ENCODE measurements at places on chromosomes 1 and 21.

GRCh38 chr1:48697066-48697707 is 79.5 kb downstream of the BEND5 start:
- peak; percentile 69 for DNase-seq

DNA sequence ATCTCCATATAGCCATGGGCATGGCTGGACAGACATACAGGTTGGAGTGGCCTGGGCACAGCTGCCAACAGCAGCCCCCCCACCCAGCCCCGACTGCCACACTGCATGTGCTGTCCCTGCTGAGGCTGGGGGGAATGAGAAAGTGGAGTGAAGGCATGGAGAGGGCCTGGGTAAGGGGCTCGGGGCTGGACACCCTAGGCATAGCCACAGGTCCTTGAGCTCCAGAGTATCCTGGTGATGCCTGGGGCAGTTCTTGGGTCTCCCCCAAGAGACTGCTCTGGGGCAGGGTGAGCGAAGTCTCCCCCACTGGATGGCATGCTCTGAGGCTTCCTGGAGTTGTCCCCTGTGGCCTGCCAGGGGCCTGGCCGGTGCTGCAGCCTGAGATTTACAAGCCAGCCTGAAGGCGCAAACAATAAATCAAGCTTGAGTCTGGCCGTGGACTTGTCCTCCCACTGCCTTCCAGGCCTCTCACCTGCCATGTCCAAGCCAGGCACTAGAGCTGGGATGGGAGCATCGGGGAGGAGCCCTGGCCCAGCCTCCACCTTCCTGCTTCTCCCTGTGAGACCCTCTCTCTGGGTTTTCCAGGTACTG is 53.6 kb downstream of the FOXO6 start:
- no peak for DNase-seq

GRCh38 chr1:162918151-162918754 is 57.3 kb upstream of the CCDC190 start:
- no peak for DNase-seq

DNA sequence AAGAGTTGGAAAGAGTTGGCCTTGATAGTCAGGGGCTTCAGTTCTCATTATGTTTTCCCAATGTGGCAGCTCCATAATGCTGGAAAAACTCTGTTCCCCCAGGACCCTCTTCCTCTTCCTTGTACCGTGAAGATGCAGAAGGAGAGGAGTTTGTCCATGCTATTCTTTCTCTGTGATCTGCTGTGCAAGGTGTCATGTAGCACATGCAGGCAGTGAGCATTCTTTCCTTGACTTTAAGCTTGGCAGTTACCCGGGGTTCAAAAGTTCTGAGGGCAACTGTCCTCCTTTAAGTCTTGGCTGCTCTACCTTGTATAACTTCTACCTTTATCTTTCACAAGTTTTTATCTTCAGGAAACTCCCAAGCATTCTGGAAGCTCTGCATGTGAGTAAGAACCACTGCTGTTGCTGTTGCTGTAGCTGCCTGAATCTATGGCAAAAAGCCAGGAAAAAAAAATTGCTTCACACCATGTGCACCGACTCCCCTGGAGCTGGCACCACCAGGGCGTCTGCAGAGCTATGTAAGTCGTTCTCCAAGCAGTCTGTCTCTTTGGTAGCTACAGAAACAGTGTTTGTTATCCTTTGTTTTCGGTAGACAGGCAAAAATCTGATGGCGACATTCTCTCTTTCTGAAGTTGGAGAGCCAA is 42.7 kb upstream of the SLC16A1 start:
- no peak for DNase-seq

DNA sequence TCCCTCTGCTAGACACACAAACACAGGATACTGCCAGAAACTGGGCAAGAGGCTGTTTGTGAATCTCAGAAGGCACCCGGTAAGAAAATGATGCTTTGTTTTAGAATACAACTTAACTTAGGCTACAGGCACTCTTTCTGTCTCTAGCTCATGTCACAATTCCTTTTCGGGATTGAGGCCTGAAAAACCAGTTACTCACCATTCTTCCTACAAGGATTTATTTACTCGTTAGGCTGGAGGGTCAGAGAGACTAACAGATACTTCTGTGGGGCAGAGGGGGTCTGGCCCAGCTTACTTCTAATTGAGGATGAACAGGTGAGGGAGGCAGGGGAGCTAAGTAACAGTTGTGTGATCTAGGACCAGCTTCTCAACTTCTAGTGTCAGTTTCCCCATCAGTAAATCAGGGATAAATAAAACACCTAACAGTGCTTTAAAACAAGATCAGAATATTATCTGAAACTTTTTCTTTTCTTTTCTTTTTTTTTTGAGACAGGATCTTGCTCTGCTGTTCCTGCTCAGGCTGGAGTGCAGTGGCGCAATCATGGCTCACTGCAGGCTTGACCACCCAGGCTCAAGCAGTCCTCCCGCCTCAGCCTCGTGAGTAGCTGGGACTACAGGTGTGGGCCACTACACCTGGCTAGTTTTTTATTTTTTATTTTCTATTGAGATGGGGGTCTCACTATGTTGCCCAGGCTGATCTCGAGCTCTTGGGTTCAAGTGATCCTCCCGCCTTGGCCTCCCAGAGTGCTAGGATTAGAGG is 31.9 kb downstream of the NFYC start:
- DNase-seq = no peak

DNA sequence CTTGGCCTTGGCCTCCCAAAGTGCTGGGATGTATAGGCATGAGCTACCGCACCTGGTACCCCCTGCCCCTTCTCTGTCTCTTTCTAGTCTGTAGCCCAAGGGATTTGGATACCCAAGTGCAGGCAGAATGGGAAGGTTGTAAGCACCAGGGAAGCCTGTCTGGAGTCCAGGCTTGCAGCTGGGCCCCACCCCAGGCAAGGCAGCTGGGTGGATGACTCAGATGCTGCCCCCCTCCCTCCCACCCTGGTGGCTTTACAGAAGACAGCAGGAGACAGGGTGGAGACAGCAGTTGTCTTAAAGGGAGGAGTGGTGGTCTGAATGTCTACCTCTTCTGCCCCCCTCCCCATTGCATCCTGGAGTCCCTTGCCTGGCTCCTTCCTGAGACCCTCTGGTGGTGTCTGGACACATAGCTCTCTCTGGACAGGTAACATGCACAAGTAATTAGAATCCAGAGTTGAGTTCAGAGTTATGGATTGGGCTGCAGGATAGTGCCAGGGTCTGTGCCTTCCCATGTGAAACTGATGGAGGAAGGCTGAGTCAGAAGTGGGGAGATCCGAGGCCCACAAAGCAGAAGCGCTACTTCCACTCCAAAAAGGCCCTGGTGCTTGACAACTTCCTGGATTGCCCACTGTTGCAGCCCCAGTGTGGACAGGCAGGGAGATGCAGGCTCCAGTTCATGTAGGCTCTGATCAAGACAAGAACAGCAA is 5.1 kb downstream of the LMNA start:
- no peak for DNase-seq

DNA sequence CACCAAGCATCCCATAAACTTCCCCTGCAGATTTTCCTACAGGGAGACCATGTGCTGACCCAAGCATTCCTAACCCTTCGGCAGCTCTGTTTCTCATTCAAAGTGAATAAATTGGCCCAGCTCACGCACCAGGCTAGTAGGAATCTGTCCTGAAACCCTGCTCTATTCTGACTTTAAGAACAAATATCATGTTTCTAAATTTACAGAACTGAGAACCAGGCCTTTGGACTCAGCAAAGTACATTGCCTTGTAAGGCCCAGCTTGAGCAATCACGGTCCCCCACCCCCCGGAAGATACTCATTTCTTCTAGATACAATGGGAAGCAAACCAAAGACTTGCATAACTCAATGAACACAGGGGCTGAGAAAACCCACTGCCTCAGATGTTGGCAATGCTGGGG is 160.1 kb upstream of the NFIA start:
- DNase-seq = no peak

DNA sequence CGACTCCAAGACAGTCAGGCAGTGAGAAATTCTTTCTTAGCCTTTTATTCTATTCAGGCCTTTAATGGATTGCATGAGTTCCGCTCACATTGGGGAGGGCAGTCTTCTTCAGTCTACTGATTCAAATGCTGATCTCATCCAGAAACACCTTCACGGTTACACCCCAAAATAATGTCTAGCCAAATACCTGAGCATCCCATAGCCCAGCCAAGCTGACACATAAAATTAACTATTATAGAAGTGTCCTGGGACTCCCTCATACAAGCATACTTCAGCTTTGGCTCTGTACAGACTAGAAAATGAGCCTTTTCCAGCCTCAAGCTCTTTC is 3.6 kb upstream of the SLC16A4 start:
- no peak for DNase-seq

DNA sequence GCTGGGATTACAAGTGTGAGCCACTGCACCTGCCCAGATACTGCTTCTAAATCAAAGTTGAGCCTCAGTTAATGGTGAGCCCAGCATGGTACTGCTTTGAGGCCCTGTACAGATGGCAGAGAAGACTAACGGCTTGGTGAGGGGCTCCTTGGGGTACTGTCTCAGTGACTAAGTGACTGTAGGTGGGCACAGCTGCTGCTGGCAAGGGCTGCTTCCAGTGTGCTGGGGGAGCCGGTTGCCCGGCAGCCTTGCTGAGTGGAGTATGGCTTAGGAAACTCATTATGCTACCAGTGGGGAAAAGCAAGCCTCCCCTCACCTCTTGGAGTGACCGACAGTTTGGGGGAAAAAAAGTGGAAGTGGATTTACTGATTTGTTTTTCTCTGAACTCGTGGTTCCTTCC is 23.6 kb upstream of the ARHGEF10L start:
- no peak for DNase-seq

DNA sequence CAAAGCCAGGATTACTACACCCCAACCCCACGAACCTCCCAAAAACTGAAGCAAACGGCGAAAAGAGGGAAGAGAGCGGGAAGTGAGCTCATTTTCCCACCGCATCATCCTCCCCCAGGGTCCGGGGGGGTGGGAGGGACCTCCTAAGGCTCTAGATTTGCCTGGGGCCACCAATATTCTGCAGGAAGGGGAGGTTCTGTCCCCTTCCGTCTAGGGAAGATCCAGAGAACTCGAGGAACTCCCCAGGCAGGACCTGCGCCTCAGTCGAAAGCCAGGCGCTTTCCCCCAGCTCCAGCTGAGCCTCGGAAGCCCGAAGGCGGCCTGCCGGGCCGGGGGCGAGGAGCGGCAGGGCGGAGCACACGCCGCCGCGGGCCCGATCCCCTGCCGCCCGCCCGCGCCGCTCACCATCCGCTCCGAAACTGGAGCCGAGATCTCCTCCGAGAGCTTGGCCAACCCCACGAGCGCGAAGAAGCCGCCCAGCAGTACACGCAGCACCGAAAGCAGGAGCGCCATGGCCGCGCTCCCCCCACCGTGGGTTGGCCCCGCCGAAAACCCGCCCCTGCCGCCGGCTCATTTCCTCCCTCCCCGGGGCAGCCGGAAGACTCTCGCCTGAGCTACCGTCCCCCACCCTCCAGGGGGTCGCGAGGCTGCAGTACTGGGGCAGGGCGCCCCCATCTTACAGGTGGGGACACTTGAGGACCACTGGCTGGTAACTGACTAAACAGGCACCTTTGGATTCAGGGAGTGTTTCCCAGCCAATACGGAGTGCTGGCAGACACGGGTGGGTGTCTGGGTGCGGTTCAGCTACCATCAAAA is at the start of gene TMEM35B:
TSS of gene TMEM35B (minus strand) at position 555 of the 816 bp plus-strand sequence. CDS start at position 513, 42 bp downstream.
- peak; percentile 88 for DNase-seq

- no peak for DNase-seq
These were observed 20.1 kb downstream of the PSEN2 start for GRCh38 chr1:226890331-226891108.

GRCh38 chr1:180252638-180253536 is 22.8 kb downstream of the LHX4 start:
- peak; percentile 79 for DNase-seq

- DNase-seq = no peak
These were observed 78.0 kb downstream of the SYT6 start for GRCh38 chr1:114075546-114076242.

Measured in activated T-cell treated with anti-CD3 and anti-CD28 coated beads, Interleukin-2, amount 50 U/mL, for 24 hours (primary cell).